CD4-positive, alpha-beta T cell treated with Interleukin-2 at 100 ng/mL for 4 hours (primary cell): ENCODE measurements at places on chromosomes 11 and 22.

DNA sequence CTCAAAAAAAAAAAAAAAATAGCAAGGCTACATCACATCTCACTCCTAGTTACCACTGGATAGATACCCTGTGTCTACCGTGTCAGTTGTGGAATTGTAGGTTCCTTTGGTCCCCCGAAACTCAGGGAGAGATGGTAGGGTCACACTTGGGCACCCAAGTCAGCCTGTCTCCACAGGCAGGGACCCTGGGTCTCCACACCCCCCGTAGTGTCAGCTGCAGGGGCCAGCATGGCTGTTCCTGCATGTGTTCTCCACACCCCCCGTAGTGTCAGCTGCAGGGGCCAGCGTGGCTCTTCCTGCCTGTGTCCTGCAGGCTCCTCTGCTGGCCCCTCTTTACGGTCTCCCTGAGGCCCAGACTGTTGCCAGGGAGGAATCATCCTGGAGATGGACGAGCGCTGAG is 282.1 kb downstream of the BRD1 start:
- DNase-seq: no peak

DNA sequence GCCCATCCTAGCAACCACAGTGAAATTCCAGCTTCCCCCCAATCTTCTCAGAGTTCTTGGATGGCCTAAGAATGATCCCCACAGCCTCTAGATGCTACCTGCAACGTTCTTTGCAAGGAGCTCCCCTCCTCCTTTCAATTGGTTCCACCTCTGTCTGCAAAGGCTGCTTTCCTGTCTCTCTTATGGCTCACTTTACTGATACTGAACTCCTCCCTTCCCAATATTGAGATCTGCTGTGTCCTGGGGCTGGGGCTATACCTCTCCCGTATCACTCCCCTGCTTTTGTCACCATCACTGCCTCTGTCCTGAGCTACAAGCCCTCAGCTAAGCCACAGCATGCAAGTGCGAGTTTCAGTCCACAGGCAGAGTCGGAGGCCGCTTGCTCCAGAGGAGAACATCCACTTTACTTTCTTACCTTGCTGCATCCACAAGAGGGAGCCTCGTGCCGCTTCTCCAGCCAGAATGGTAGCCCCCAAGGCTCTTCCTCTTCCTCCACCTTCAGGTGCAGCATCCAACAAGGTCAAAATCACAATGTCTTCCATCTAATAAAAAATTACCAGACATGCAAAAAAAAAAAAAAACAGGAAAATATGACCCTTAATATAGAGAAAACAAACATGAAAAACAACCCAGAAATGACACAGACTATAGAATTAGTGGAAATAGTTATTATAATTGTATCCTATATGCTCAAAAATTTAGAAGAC is 48.6 kb upstream of the TMEM45B start:
- DNase-seq: no peak

DNA sequence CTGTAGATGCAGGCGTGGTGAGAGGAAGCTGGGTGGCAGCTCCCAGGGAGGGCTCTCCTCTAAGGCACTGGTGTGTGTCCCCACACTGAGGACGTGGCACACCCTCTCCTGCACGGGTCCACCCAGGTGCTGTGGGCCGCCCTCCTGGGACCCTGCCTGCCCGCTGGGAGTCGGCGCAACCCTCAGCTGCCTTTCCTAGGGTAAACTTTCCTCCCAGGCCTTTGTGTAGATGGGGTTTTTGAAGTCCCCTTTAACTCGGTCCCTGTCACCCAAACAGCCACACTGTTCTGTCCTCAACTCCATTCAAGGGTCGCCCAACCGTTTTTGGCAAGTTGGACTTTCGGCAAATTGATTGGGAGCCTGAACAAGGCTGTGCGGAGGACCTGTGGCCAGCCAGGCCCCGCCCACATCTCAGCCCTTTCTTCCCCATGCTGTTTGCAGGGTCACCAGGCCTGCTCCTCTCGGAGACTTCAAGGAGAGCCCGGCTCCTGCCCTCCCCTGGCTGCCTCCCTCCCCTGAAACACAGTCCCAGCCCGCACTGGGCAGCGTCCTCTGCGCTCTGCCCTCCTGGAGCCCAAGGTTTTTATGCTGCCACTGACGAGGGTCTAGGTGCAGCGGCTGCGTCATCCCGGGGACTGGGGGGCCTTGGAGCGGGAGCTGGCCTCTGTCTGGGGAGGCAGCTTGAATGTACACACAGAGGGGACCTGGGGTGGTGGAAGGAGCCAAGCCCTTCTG is 1126.2 kb downstream of the BRD1 start:
- DNase-seq: no peak

GRCh38 chr11:22728600-22729389 is 62.4 kb downstream of the GAS2 start:
- DNase-seq: no peak
